ENCODE measurements at places on chromosomes 3 and 15. TPM values are rescaled to one million over a fixed set of nuclear protein-coding genes. Genes with fewer than 3 reads are reported as not detected.

GRCh38 chr3:195009616-195010015 is 261.3 kb downstream of the XXYLT1 start:
- H3K4me3 ChIP-seq, result no peak overlapping the region
- no peaks in the 10 kb centered on the region for H3K27me3 ChIP-seq
- DNase-seq, result no peak
- H3K27ac ChIP-seq, result no peak overlapping the region
- no peaks in the 10 kb centered on the region for H3K4me1 ChIP-seq

PDZRN3 gene
- total RNA-seq, result 114 TPM

TMCO5A gene
- not detected for total RNA-seq

GRCh38 chr3:188947401-188948280 is 224.1 kb upstream of the TPRG1 start:
- H3K27ac ChIP-seq, result peak overlapping the region; percentile 95
- DNase-seq, result peak; percentile 92
- H3K4me1 ChIP-seq, result peaks cover 66% of the 10 kb centered on the region
- no peaks in the 10 kb centered on the region for H3K27me3 ChIP-seq
- H3K36me3 ChIP-seq, result no peaks in the 10 kb centered on the region
- peak overlapping the region; percentile 65 for H3K4me3 ChIP-seq

HACL1 gene
- 14.9 TPM for total RNA-seq

- H3K4me1 ChIP-seq, result no peaks in the 10 kb centered on the region
- H3K27me3 ChIP-seq, result no peaks in the 10 kb centered on the region
- H3K36me3 ChIP-seq, result no peaks in the 10 kb centered on the region
- H3K27ac ChIP-seq, result no peak overlapping the region
- no peak overlapping the region for H3K4me3 ChIP-seq
These were observed 148.0 kb downstream of the DIPK2A start for GRCh38 chr3:144119633-144120032.

CCDC80 gene
- 171 TPM for total RNA-seq

- no peaks in the 10 kb centered on the region for H3K36me3 ChIP-seq
- no peaks in the 10 kb centered on the region for H3K27me3 ChIP-seq
- no peak overlapping the region for H3K27ac ChIP-seq
- H3K4me3 ChIP-seq, result no peak overlapping the region
- H3K4me1 ChIP-seq, result peaks cover 10% of the 10 kb centered on the region
These were observed 267.6 kb upstream of the CFAP20DC start for GRCh38 chr3:59317386-59317785.

DNA sequence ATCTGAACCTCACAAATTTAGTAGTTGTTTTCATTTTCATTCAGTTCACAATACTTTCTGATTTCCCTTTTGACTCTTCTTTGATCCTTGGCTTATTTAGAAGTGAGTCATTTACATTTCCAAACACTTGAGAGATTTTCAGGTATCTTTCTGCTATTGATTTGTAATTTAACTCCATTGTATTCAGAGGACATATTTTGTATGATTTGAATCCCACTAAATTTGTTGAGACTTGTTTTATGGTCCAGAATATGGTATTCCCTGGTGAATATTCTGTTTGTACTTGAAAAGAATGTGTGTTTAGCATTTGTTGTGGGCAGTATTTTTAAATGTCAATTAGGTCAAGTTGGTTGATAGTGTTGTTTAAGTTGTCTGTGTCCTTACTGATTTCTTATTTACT is 29.6 kb downstream of the FAN1 start:
- no peak for DNase-seq
- no peak overlapping the region for H3K4me3 ChIP-seq
- H3K27ac ChIP-seq, result no peak overlapping the region
- H3K27me3 ChIP-seq, result no peaks in the 10 kb centered on the region
- no peaks in the 10 kb centered on the region for H3K4me1 ChIP-seq

DNA sequence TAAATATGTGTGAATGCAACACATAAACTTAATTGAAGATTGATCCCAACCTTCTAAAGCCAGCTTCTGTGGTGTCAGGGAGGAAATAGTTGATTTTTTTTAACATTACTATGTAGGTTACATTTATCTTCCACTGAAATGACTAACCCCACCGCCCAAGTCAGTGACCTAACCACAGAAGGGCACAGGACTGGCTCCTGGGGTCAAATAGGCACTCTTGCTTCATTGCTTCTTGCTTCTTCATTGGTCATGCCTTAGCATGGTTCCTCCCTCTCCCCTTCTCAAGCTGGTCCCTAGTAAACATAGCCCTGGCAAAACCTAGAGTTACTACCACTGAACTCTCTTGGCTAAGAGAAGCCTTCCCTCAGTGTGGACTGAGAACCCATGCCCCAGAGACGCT is 12.3 kb downstream of the EIF1B start:
- H3K4me1 ChIP-seq, result no peaks in the 10 kb centered on the region
- no peaks in the 10 kb centered on the region for H3K27me3 ChIP-seq
- H3K4me3 ChIP-seq, result no peak overlapping the region
- no peak for DNase-seq
- H3K36me3 ChIP-seq, result no peaks in the 10 kb centered on the region
- no peak overlapping the region for H3K27ac ChIP-seq

GRCh38 chr3:141812084-141812483 is 48.9 kb downstream of the GRK7 start:
- H3K36me3 ChIP-seq, result no peaks in the 10 kb centered on the region
- no peak overlapping the region for H3K4me3 ChIP-seq
- H3K4me1 ChIP-seq, result no peaks in the 10 kb centered on the region
- no peak for DNase-seq

GRCh38 chr3:182241766-182242488 is 530.2 kb downstream of the SOX2 start:
- DNase-seq, result peak; percentile 48
- H3K4me3 ChIP-seq, result no peak overlapping the region
- H3K27ac ChIP-seq, result peak overlapping the region; percentile 79
- no peaks in the 10 kb centered on the region for H3K27me3 ChIP-seq
- no peaks in the 10 kb centered on the region for H3K36me3 ChIP-seq

GRCh38 chr15:99764522-99764921 is 31.3 kb upstream of the LYSMD4 start:
- no peaks in the 10 kb centered on the region for H3K4me1 ChIP-seq
- H3K36me3 ChIP-seq, result no peaks in the 10 kb centered on the region
- no peak for DNase-seq
- H3K27me3 ChIP-seq, result no peaks in the 10 kb centered on the region

All from left ventricle myocardium inferior (tissue), 1 donor.